ENCODE measurements at places on chromosomes 2 and 18. TPM values are rescaled to one million over a fixed set of nuclear protein-coding genes. Genes with fewer than 3 reads are reported as not detected.

The EIF4E2 gene
- 79.2 TPM for total RNA-seq

The ONECUT2 gene
- 0.14 TPM for total RNA-seq

The RAPGEF4 gene
- total RNA-seq, result 1.1 TPM

The LRP1B gene
- total RNA-seq, result not detected

The CMPK2 gene
- 10.5 TPM for total RNA-seq

The CPS1 gene
- 19.2 TPM for total RNA-seq

The MYO5B gene
- 8.4 TPM for total RNA-seq

The CFAP210 gene
- not detected for total RNA-seq

The MEX3C gene
- total RNA-seq, result 66.5 TPM

The TOGARAM2 gene
- total RNA-seq, result 0.24 TPM

The TFCP2L1 gene
- total RNA-seq, result 13.8 TPM

The MEP1B gene
- not detected for total RNA-seq

The GTF2A1L gene
- not detected for total RNA-seq

The DPP4 gene
- 2.8 TPM for total RNA-seq

The BMP10 gene
- total RNA-seq, result not detected

The RNF149 gene
- 55.9 TPM for total RNA-seq

The CXCR2 gene
- 0.31 TPM for total RNA-seq

The SLC9A4 gene
- not detected for total RNA-seq

The UPP2 gene
- not detected for total RNA-seq

The CROCC2 gene
- not detected for total RNA-seq

The GPR55 gene
- not detected for total RNA-seq

The ANO7 gene
- 0.24 TPM for total RNA-seq

The DAPL1 gene
- 0.39 TPM for total RNA-seq

The CNGA3 gene
- not detected for total RNA-seq

The ACTR2 gene
- total RNA-seq, result 183 TPM

The OXER1 gene
- total RNA-seq, result not detected

The ZNF236 gene
- total RNA-seq, result 6.7 TPM

The LRRC30 gene
- total RNA-seq, result not detected

The CPLX4 gene
- total RNA-seq, result not detected

The LRRFIP1 gene
- 95.3 TPM for total RNA-seq

The PRSS56 gene
- not detected for total RNA-seq

The ANKRD53 gene
- 0.24 TPM for total RNA-seq

The ZSWIM2 gene
- total RNA-seq, result not detected

The SOWAHC gene
- total RNA-seq, result 31.2 TPM

The EPB41L3 gene
- 0.63 TPM for total RNA-seq

The MLPH gene
- 0.63 TPM for total RNA-seq

The XIRP2 gene
- not detected for total RNA-seq

The DSG2 gene
- total RNA-seq, result 144 TPM

The KCNG2 gene
- total RNA-seq, result not detected

The PAX8 gene
- 7.0 TPM for total RNA-seq

The RNF152 gene
- 14.4 TPM for total RNA-seq

The ZNF804A gene
- not detected for total RNA-seq

The TMEM131 gene
- total RNA-seq, result 33.6 TPM

The GALR1 gene
- total RNA-seq, result not detected

The PFN4 gene
- total RNA-seq, result 0.56 TPM

The SAP130 gene
- total RNA-seq, result 17.0 TPM

The RNMT gene
- total RNA-seq, result 23.3 TPM

The ERFE gene
- 0.75 TPM for total RNA-seq

The C2orf72 gene
- not detected for total RNA-seq

Data from foreskin keratinocyte (primary cell).